Neural progenitor cell (in vitro differentiated cells): ENCODE measurements at places on chromosomes 3 and 15. TPM values are rescaled to one million over a fixed set of nuclear protein-coding genes. Genes with fewer than 3 reads are reported as not detected.

DNA sequence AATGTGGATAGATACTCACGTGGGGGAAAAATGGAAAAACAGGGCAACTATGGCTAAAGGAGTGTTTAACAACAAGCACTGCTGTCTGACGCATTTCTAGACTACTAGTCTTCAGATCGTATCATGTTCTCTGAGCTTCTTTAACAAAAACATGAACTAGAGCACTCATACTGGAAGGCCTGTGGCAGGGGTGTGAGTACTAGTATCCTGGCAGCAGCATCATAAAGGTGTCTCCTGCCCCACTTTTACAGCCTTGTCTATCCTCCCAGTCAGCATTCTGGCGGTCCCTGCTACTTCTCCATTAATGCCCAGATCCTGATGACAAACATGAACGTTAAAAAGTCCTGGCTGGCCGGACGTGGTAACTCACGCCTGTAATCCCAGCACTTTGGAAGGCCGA lies 4.0 kb downstream of the FMN1 start:
- H3K36me3 ChIP-seq, result no peaks in the 10 kb centered on the region
- no peak overlapping the region for H3K27ac ChIP-seq
- no peaks in the 10 kb centered on the region for H3K27me3 ChIP-seq
- no peak for DNase-seq
- peaks cover 22% of the 10 kb centered on the region for H3K4me1 ChIP-seq

- peak overlapping the region; percentile 93 for H3K4me3 ChIP-seq
- no peak for DNase-seq
- peaks cover 25% of the 10 kb centered on the region for H3K4me1 ChIP-seq
- H3K27ac ChIP-seq, result no peak overlapping the region
- H3K27me3 ChIP-seq, result no peaks in the 10 kb centered on the region
Observed at GRCh38 chr15:74542166-74543042, 1.4 kb downstream of the ARID3B start.

GRCh38 chr15:41932511-41933289 lies 38.8 kb upstream of the SPTBN5 start:
- H3K36me3 ChIP-seq, result no peaks in the 10 kb centered on the region
- H3K27me3 ChIP-seq, result no peaks in the 10 kb centered on the region
- no peak overlapping the region for H3K4me3 ChIP-seq
- no peak overlapping the region for H3K27ac ChIP-seq

The UBA3 gene
- total RNA-seq, result 102 and 144 TPM in 2 replicates

The UPK1B gene
- total RNA-seq, result 0.65 TPM in 1 of 2 replicates, not detected in the other

The C2CD4A gene
- total RNA-seq, result not detected in 2 replicates

GRCh38 chr15:99252326-99252725 lies 1.0 kb downstream of the LRRC28 start:
- no peaks in the 10 kb centered on the region for H3K36me3 ChIP-seq
- peaks cover 5% of the 10 kb centered on the region for H3K27me3 ChIP-seq
- H3K27ac ChIP-seq, result no peak overlapping the region
- DNase-seq, result no peak
- peaks cover 15% of the 10 kb centered on the region for H3K4me1 ChIP-seq

- H3K36me3 ChIP-seq, result no peaks in the 10 kb centered on the region
- H3K27ac ChIP-seq, result no peak overlapping the region
- no peak for DNase-seq
- H3K4me1 ChIP-seq, result no peaks in the 10 kb centered on the region
- no peak overlapping the region for H3K4me3 ChIP-seq
Observed at GRCh38 chr15:39878406-39878785, 41.7 kb downstream of the GPR176 start.

The CX3CR1 gene
- total RNA-seq, result 0.06 TPM in 1 of 2 replicates, not detected in the other

GRCh38 chr3:50227390-50228183 lies 8.4 kb upstream of the GNAI2 start:
- H3K36me3 ChIP-seq, result no peaks in the 10 kb centered on the region
- peak overlapping the region; percentile 90 for H3K27ac ChIP-seq
- H3K4me3 ChIP-seq, result peak overlapping the region; percentile 67
- peaks cover 16% of the 10 kb centered on the region for H3K27me3 ChIP-seq

GRCh38 chr3:150449169-150449721 lies 41.1 kb downstream of the TSC22D2 start:
- no peak overlapping the region for H3K27ac ChIP-seq
- no peak for DNase-seq
- H3K36me3 ChIP-seq, result no peaks in the 10 kb centered on the region
- H3K4me3 ChIP-seq, result no peak overlapping the region

DNA sequence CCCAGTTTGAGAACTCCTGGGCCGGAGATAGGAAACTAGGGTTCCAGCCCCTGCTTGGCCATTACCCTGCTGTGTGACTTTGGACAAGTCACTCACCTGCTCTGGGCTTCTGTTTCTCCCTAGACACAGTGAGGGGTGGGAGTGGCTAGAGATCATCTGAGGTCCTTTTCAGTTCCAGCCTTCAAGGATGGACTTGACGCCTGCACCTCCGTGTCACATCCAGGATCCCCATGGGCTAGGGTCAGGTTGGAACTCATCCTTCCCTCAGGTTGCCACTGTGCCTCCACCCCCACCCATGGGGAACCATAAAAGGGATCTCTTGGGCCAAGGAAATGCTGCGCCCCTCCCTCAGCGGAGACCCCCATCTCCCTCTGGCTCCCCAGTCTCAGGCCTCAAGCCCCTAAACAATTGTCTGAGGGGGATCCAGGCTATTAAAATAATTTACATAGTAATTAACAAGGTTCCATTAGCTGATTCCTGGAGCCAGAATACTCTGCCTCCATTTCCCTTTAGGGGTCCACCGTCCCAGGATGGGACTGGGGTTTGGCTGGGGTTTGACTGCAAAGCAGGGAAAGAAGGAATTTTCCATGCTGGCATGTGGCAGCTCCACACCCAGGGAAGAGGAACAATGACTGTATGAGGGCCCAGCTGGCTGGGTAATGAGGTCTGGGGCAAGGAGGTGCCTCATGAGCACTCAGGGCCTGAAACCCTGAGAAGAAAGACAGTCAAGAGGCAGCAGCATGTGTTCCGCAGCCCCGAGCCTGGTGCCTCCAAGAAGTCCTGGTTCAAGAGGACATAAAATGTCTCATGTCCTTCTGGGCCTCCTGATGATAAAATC lies 177.7 kb downstream of the SMAD6 start:
- H3K4me1 ChIP-seq, result peaks cover 13% of the 10 kb centered on the region
- no peaks in the 10 kb centered on the region for H3K36me3 ChIP-seq
- H3K27ac ChIP-seq, result no peak overlapping the region
- H3K4me3 ChIP-seq, result no peak overlapping the region
- no peaks in the 10 kb centered on the region for H3K27me3 ChIP-seq

DNA sequence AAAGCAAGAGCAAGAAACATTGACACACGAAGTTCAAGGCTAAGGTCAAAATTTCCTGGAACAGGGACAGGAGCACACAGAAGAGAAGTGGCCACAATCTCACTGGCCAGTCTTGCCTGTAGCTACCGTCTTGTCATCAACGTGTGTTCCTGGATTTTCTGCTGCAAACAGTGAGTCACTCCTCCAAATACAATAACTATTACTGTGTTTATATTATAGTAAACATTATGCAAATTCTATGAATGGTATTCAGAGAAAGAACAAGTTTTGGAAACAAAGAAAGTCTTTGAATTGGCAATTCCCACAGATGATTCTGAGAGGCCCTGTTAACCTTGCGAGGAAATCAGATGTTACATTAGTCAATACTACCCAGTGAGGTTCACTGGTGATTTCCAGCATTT lies 220.5 kb downstream of the FAM43A start:
- H3K4me1 ChIP-seq, result no peaks in the 10 kb centered on the region
- no peak for DNase-seq
- H3K27me3 ChIP-seq, result no peaks in the 10 kb centered on the region

GRCh38 chr3:114234745-114235144 lies 2.6 kb downstream of the ZNF80 start:
- no peaks in the 10 kb centered on the region for H3K27me3 ChIP-seq
- no peak for DNase-seq
- H3K4me1 ChIP-seq, result no peaks in the 10 kb centered on the region
- no peaks in the 10 kb centered on the region for H3K36me3 ChIP-seq
- H3K4me3 ChIP-seq, result no peak overlapping the region
- no peak overlapping the region for H3K27ac ChIP-seq
